MV-4-11 (cell line): ENCODE measurements at places on chromosomes 11 and 22.
A peak's percentile ranks its signal among the peaks of the same experiment; 100 is the strongest.

- DNase-seq, result peak; percentile 98
Measured at GRCh38 chr22:50190941-50191741, 5.4 kb downstream of the TRABD start.

DNA sequence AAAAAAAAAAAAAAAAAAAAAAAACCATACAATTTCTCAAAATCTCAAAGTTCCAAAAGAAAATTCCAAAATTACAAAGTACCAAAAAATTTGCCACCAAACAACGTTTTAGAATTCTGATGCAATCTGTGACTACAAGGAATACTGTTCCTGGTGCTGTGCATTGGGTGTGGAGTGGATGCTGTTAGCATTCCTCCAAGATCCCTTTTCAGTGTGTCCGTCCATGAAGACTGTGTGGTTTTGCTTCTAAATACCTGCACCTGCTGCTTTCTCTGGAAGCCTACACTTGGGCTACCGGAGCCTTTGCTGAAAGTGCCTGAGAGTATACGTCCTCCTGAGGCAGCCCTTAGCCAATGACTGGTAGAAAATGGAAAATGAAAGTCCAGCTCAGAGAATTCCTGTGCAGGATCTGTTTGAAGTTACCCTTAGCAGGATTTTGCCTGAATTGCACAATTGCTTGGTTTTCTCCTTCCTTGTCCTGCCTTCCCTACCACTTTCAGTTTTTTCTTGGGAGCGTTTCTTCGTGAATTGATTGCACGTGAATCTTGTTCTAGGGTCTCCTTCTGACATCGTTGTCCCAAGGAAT is 140.8 kb downstream of the TRPC6 start:
- no peak for DNase-seq

DNA sequence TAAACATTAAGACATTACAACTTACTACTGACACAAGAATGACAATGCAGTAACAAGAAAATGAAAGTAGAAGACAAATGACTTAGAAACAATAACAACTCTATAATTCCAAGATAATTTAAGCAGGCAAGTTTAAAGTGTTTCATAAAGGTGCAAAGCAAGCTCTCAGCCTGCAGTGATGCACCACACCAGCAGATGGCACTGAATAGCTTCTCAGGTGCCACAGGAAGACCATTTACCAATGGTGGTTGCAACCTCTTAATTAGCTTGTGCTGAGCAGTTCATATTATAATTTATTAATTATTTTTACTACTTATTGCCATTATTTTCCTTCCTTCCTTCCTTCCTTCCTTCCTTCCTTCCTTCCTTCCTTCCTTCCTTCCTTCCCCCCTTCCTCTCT is 60.6 kb downstream of the NXPE2 start:
- DNase-seq, result peak; percentile 32

DNA sequence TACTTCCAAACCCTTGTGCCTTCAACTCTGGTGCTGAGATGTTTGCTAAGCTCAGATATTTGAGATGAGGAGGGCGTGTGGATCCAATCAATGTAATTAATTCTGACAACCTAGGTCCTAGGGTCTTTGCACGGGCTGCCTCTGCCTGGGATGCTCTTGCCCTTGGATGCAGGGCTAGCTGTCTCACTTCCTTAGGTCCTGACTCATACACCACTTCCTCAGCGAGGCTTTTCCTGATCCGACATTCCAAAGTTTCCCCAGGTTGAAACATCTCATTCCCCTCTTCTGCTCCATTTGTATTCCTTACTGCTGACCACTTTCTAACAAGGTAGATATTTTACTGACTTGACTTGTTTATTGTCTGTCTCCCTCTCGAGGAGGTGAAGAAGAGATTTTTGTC is 43.0 kb upstream of the NTM start:
- DNase-seq, result no peak

DNA sequence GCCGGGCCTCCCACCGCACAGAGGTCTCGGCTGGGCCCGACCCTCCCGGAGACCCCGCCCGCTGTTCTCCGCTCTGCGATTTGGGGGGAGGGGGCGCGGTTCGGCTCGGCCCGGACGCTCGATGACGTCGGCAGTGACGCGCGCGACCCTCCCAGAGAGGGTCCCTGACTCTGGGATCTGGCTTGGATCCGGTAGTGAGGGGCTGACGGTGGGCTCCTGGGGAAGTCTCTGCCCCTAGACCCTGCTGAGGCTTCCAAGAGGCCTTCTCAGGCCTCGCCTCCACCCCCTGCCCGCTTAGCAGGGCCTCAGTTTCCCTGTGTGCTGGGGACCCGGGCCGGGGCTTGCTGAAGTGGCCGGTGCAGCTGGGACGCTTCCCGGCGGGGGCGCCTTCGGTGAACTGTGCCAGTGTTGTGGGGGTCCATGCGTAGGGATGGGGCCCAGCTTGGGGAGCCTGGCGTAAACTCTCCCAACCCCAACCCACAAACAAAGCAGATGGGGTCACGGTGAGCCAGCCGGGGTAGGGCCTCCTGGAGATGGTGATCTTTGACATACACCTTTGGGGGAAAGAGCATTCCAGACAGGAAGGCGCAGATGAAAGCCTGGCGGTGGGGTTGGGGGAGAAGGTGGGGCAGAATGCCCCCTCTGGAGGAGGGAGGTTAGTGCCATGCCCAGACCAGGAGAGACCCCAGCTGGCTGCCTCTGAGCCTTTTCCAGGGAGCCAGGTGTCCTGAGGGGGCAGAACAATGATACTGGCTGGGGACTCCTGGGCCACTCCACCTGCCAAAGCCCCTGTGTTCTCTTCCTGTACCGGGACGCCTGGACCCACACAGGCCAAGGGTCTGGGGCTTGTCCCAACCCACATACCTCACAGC is 1.0 kb downstream of the B4GALNT4 start:
- no peak for DNase-seq

DNA sequence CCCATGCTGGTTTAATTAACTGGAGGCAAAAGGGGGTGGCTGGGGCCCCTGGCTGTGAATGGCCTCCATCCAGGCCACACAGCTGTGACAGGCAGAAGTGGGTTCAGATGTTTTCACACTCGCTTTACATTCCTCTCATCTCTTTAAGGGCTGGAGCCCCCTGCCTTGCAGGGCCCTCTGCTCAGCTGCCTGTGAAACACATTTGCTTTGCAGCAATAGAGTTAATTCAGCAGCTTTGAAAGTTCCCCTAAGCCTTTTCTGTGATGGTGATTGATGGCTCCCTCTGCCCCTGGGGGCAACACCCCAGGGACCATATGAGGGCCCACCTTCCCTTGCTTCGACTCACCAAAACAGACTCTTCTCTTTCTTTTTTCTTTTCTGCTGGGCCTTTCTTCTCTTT is 139.3 kb downstream of the FEZ1 start:
- no peak for DNase-seq

- DNase-seq, result no peak
Measured at GRCh38 chr11:113417428-113417827, 29.8 kb downstream of the ANKK1 start.

- peak; percentile 58 for DNase-seq
Measured at GRCh38 chr22:25110846-25111578, 88.6 kb upstream of the CRYBB3 start.

DNA sequence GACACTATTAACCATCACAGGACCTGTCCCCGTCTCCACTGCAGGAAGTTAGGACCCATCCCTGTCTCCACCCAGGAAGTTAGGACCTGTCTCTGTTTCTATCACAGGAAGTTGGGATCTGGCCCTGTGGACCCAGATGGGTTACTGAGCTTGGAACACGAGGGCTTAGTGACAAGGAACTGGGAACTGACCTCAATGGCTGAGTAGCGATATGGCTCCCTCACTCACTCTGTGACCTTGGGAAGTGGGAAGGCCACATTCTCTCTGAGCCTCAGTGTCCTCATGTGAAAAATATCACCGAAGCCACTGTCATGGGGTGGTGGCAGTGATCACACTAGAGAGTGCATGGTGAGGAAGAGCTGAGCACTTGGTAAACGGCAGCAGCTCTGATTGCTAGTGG is 59.4 kb downstream of the FBLN1 start:
- DNase-seq, result no peak

DNA sequence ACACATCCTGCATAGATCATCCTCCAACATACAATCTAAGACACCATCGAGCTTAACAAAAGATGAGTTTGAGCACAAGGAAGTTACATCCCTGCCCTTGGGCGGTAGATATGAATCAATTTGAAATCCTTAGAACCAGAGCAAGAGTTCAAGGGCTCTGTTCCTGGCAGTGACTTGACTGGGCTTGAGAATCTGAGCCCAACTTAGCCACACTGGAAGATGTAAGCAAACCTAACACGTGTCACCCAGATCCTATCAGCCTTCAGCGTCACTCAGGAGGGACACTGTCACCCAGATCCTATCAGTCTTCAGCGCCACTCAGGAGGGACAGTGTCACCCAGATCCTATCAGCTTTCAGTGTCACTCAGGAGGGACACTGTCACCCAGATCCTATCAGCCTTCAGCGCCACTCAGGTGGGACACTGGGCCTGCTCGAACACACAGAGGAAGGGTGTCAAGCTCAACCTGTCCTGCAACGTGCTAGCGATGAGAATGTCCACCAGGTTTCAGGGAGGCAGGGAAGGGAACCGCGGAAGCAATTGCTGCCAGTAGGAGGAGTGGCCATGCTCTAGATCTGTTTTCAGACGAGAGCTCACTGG is 32.8 kb upstream of the CTSD start:
- DNase-seq, result no peak

DNA sequence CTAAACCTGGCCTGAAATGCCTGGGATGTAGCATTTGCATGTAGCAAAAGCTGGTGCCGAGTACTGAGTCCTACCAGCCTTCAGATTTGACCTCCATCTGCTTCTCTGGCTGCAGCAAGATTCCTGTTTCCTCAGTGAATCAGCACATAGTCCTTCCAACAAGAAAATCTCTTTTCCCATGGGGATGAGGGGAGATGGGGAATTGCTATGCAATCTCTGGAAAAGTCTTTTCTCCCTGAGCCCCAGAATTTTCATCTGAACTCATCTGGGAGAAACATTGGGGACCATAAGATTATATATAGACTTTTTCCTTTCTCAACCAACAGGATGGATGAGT is 32.0 kb upstream of the YWHAH start:
- DNase-seq, result no peak

DNA sequence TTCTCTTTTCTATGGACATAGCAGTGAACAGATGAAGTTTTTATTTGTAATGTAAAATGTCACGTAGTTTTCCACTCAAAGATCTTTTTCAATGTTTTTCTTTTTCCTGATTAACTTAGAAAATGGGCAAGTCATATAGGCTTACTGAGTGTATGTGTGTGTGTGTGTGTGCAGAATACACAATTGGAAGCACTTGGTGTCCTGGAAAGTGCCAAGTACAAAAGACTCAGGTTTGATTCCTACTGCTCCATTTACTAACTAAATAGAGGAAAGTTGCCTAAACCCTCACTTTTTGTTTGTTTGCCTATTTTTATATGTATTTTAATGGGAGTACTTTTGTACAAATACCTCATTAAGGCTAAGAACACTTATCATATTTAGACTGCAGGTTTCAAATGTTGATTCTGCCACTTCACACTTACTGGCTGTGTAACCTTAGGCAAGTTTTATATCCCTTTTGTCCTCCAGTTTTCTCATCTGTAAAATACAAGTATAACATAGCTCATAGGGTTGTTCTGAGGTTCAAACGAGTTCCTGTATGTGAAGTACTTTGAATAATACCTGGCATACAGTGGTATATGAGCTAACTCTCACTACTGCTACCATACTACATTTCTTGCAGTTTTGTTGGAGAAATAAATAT is 90.1 kb downstream of the TYR start:
- DNase-seq, result no peak

GRCh38 chr11:79253280-79253679 is 187.6 kb downstream of the TENM4 start:
- DNase-seq, result no peak

- no peak for DNase-seq
Measured at GRCh38 chr11:46075168-46075567, 46.1 kb downstream of the PHF21A start.

DNA sequence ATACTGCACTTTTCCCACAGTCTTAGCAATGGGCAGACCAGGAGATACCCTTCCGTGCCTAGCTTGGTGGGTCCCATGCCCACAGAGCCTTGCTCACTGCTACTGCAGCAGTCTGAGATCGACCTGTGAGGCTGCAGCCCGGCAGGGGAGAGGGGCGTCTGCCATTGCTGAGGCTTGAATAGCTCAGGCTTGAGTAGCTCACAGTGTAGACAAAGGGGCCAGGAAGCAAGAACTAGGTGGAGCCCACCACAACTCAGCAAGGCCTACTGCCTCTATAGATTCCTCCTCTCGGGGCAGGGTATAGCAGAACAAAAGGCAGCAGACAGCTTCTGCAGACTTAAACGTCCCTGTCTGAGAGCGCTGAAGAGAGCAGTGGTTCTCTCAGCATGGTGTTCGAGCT is 118.1 kb downstream of the BARX2 start:
- no peak for DNase-seq

- no peak for DNase-seq
Measured at GRCh38 chr22:48235744-48236143, 1473.3 kb downstream of the TBC1D22A start.

DNA sequence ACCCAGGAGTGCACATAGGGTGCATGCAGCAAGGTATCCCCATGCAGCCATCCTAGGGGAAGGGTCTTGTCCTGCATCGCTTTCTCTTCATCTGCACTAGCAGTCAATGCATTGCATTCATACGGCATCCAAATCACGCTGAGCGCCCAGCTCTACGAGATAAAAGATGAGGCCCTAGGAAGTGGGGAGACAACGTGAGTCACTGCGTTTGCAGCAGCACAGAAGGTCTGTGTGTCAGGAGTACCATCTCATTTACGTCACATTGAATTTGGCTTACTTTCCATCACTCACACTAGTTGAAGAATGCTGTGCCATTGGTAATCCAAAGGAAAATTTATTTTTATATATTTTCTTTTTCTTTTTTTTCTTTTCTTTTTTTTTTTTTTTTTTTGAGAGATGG is 2.5 kb upstream of the ST14 start:
- DNase-seq, result no peak

- no peak for DNase-seq
Measured at GRCh38 chr11:60844045-60844869, 2.3 kb downstream of the CCDC86 start.

- DNase-seq, result no peak
Measured at GRCh38 chr11:76615950-76616349, 54.6 kb downstream of the LRRC32 start.

DNA sequence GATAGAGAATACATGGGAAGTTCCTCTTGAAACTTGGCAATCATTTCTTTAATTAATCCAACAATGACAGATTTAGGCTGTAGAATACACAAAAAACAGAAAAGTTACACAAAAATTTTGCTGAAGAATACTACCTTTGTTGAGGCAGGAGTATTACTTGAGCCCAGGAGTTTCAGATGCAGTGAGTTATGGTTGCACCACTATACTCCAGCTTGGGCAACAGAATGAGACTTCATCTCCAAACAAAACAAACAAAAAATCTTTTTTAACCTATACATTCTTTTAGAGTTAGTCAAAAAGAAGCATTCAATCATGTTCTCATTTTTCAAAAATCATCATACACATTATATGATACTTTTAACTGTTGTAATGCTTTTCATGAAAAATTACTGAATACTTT is 22.1 kb downstream of the UEVLD start:
- DNase-seq, result no peak

- no peak for DNase-seq
Measured at GRCh38 chr11:130086669-130087068, 17.0 kb downstream of the APLP2 start.

- no peak for DNase-seq
Measured at GRCh38 chr11:83006877-83007330, 64.8 kb downstream of the RAB30 start.
